Suppressor macrophage (primary cell): ENCODE measurements at places on chromosomes 1 and 21.

GRCh38 chr1:63475761-63476160, 47.3 kb downstream of the ITGB3BP start:
- DNase-seq = no peak

GRCh38 chr1:215226757-215227156, 144.2 kb downstream of the KCNK2 start:
- DNase-seq = no peak

DNA sequence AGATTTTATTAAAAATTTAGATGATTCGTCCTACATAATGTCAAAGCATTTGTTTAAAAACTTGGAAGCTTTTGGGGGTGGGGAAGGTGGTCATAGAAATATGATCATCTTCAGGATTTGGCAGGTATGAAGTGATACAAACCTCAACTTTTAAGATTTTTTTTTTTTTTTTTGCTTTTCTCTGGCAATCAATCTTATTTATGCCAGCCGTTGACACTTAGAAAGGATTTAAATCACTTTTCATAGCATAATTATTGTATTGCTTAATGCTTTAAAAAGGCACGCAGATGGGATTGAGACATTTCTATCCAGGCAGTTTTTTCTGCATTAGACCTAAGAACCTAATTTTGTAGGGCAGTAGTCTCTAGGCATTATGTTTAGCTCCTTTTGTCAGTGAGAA, 19.7 kb downstream of the MRPS6 start:
- DNase-seq = no peak

- DNase-seq = no peak
Observed at GRCh38 chr1:47280142-47280541, 33.8 kb downstream of the STIL start.

DNA sequence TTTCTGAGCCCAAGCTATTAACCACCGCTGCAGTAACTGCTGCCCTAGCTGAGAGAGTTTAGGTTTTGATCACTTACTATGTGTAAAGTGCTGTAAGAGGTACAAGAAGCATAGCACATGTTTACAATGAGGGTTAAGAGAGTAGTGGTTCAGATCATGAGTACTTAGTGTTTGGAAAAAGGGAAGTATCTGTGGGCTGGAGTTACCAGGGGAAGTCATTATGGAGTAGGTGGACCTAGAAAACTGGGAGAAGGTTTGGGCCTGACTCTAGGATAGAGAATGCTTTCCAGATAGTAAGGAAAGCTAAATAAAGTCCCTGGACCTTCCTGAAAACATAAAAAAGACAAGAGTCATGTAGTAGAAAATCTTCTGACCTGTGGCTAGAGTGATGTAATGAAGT, 149.6 kb upstream of the PLXNA2 start:
- peak; percentile 20 for DNase-seq
